Stimulated activated CD4-positive, alpha-beta T cell treated with anti-CD3 and anti-CD28 coated beads, Interleukin-1b, Interleukin-23, amount 100 ng/mL, for 1 hour (primary cell): ENCODE measurements at places on chromosomes 6 and 20.

- DNase-seq = no peak
Measured at GRCh38 chr6:113394216-113394615, 462.9 kb upstream of the MARCKS start.

DNA sequence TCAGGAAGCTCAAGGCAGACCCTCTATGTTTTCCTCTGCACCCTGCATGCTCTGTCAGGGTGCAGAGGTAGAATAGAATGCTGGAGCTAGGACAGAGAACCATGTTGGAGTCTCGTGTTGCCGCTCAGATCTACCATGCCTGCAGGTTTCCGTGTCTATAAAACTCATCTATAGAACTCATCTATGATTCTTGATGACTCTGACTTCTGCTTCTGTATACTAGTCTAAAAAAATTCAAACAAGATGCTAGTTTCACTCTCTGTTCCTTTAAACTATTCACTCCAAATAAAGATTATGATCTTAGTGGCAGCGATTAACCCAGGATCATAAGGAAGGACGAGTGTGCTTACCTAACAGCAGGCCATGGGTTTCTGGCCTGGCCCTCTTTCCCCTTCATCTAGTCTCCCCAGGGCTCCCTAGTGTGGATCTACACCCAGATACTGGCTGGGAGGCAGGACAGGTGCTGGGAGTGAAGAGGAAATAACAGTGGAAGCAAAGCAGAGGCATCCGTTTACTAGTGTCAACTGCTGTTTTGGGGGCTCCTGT, 162.7 kb upstream of the SUPT3H start:
- DNase-seq = no peak

DNA sequence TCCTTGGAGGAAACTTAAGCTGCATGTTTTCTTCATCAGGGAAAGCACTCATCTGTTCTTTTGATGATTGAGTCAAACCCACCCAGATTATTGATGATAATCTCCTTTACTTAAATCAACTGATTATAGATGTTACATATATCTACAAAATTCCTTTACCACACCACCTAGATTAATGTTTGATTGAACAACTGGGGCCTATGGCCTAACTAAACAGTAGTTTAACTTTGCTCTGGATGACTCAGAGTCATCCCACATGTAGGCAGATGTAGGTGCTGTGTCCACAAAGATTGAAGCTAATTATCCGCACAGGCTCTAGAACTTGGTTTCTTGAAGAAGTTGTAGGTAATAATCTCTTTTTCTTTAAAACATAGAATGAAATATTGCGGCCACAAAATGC, 42.2 kb downstream of the PKIB start:
- DNase-seq = no peak

- no peak for DNase-seq
Measured at GRCh38 chr6:1031720-1032119, 280.2 kb upstream of the FOXQ1 start.

- no peak for DNase-seq
Measured at GRCh38 chr20:48291896-48292295, 506.6 kb upstream of the SULF2 start.

DNA sequence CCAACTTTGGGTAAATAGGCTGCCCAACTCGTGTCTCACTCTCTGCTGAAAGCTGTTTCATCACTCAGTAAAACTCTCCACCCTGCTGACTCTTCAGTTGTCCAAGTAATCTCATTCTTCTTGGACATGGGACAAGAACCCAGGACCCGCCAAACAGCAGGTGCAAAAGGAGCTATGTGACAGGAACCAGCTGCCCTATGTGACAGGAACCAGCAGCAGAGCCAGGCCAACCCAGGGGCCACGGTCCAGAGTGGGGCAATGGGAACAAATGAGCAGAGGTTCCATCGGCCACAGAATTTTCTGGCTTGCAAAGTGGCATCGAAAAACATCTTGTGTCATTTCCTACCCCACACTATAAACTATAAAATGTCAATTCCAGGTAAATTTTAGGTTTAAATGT, 56.5 kb downstream of the MOXD1 start:
- no peak for DNase-seq
